ENCODE measurements at places on chromosomes 4 and X.

- no peak for DNase-seq
These were observed 192.0 kb downstream of the SMIM20 start for GRCh38 chr4:26105815-26106699.

DNA sequence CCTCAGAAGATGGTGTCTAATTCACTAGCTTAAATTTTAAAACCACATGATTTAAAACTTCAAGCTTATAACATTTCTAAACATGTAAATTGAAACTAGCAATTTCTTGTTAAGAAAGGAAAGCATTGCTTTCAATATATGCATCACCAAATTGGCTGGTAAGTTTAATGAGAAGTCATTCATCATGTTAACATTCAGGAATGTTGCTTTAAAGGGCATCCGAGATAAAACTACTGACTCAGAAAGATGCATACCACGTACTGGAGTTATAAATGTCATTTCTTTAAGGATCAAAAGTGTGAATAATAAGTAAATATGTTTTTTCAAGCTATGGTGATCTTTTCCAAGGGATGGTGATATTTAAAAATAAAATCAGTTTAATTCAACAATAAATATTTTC lies 83.3 kb upstream of the VCX2 start:
- no peak for DNase-seq

GRCh38 chr4:48686369-48686768 lies 93.7 kb downstream of the FRYL start:
- no peak for DNase-seq

GRCh38 chrX:110276778-110277177 lies 41.1 kb downstream of the AMMECR1 start:
- DNase-seq = no peak

DNA sequence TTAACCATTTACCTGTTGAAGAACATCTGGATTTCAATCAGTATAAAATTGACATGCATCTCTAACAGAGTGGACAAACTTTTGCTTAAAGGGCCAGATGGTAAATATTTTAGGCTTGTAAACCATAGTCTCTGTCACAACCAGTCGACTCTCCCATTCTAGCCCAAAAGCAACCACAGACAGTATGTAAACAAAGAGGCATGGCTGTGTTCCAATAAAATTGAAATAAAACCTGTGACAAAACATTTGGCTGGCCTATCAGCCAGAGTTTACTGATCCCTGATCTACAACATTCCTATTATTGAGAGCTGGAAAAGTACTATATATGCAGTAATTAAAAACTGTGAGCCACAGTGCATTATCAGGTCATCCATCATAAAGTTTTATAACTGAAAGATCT lies 3.2 kb downstream of the CENPC start:
- no peak for DNase-seq

- DNase-seq = no peak
These were observed 22.0 kb downstream of the ARHGAP24 start for GRCh38 chr4:85496933-85497332.

- no peak for DNase-seq
These were observed 721.0 kb upstream of the NDST4 start for GRCh38 chr4:115834441-115834840.

- no peak for DNase-seq
These were observed 40.5 kb downstream of the ANXA5 start for GRCh38 chr4:121656269-121656641.

DNA sequence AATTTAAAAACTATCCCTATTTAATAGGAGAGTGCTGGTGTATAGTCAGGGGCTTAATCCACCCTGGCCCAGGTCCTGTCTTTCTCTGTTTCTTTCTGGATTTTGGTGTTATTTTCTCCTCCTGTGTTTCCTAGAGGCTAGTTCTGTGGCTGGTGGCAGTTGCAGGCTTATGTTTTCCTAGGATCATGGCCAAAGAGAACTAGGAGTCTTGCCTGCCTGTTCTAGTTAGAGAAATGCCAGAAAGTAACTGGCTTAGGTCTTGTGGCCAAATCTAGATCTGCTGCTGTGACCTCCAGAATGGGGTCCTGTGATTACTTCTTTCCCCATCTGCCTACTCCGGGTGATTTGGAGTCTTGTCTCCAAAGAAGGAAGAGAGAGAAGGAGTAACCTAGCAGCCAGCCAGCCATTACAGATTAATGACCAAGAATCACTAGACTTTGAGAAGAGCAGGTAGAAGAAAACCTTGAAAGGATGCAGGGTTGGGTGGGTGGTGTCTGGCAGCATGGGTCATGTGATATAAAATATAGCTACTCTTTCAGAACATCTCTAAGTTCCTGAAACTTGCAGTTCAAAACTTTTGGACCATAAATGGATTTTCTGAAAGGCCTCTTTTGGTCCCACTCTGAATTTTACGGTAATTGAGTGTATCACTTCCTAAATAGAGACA lies 117.9 kb downstream of the STIM2 start:
- DNase-seq = no peak

GRCh38 chrX:115367455-115367854 lies 77.9 kb downstream of the LUZP4 start:
- no peak for DNase-seq

Data from stimulated activated CD8-positive, alpha-beta memory T cell treated with anti-CD3 and anti-CD28 coated beads, Interleukin-15, amount 100 ng/mL, for 24 hours (primary cell).